GM12864 (cell line): ENCODE measurements at places on chromosomes 3 and 15.

DNA sequence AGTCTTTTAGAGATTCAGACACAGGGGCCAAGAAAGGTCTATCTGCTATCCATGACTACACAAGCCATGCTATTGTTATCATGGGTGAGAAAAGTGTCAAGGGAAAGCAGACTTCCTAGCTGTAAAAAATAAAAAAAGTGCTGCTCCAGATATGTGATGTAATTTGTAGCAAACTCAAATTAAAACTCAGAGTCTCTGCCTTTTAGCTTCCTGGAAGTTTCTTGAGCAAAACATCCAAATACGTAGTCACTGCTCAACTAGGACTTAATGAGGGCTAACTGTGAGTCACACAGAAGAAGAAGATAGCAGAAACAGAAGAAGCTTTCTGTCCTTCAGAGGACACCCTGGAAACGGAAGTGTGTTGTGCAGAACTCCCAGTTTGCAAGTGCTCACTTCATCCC, 393.4 kb upstream of the NR2F2 start:
- DNase-seq = no peak

DNA sequence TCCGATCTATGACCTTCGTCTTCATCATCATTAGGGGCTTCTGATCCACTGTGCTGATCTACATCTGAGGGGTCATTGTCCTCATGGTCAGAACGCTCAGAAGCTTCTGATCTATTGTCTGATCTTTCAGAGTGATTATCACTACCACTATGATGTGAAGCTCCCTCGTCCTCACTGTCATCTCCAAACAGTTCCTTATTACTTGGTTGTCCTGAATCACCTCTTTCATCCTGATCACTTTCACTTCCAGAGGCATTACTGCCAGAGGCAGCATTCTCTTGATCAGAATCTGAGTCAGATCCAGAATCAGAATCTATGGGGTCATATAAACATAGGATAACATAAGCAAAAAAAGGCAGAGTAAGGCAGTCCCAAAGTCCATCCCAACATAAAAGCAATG, 5.4 kb downstream of the LEO1 start:
- DNase-seq = no peak

DNA sequence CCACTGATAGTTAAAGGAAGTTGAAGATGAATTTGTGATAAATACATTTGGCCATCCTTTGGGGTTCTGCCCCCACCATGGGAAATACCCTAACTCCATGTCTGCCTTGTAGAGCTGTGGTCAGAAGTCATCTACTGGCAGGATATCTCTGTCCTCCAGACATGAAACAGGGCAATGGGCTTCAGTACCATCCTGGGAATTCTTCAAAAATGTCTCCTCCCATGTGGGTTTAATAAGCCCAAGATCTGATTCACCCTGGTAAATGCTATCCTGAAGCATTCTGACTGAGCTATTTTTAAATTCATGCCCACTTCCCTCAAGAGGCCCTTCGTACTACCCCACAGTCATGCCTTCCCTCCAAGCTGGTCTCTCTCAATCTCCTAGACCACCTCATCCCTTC, 113.7 kb upstream of the SLC25A36 start:
- no peak for DNase-seq

DNA sequence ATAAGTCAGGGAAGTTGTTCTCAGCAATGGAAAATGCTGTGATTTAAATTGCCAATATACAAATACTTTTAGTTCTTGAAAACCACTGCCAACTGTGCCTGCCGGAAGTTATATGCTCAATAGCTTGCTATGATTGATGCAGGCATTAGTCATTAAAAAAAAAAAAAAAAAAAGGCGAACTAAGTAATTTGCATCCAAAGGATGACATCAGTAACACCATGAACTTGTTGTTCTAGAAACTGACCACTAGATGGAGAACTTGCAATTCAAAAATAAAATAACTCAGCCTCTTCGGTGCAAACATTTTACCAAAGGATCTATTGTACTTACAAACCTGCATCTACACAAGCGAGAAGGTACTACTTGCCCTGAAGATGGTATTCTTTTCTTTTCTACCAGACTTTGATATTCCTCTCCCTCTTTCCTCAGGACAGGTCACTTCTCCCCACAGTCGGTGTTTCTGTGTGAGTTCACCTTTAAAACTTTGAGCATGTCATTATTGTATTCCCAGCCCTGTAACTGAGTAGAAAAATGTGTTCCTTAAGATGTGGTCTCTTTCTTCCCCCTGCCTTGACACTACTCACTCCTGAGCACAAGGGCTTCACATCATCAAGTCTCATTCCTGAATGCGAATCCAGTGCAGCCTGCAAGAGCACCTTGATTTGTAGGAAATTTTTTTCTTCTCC, 115.0 kb upstream of the VEPH1 start:
- peak; percentile 21 for DNase-seq

DNA sequence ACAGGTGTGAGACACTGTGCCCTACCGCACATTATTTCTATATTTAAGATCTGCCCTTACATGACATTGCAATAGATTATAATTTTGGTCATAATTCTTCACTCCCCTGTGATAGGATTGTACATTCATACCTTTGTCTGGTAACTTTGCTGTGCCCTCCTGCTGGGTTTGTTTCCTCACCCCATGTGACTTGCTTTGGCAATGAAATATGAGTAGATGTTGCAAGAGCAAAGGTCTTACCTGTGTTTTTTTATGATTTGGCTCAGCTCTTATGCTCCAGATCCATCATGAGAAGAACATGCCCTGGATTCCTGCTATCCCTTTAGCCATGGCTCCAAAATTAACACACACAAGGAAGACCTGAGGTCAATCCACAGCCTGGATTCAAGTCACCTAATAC, 137.7 kb upstream of the EOMES start:
- no peak for DNase-seq

DNA sequence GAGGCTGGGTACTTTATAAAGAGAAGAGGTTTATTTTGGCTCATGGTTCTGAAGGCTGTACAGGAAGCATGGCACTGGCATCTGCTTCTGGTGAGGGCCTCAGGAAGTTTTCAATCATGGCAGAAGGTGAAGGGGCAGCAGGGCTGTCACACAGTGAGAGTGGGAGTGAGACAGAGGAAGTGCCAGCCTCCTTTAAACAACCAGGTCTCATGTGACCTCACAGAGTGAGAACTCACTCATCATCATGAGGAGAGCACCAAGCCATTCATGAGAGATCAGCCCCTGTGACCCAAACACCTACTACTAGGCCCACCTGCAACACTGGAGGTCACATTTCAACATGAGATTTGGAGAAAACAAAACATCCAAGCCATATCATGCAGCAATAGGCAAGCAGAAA, 9.3 kb upstream of the RFTN1 start:
- DNase-seq = no peak

GRCh38 chr15:81155375-81156218, 21.5 kb downstream of the CFAP161 start:
- DNase-seq = no peak

- DNase-seq = no peak
These were observed 22.0 kb upstream of the CHCHD6 start for GRCh38 chr3:126682009-126682408.

DNA sequence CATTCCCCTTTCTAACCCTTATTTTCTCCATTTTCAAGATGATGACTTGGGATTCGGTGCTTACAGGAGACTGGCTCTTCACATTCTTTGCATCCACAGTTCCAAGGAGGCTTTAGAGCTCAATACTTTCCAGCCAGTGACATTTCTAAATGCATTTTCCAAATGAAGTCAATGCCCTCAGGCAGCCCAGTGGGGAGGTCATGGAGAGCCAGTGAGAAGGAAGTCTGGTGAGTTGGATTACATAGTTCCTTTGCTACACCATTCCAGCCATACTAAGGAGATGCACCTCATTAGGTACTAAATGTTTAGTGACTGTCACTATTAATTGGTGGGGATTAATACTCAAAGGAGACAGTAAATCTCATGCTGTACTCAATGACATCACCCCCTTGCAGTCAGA, 248.1 kb downstream of the LRRN1 start:
- no peak for DNase-seq

DNA sequence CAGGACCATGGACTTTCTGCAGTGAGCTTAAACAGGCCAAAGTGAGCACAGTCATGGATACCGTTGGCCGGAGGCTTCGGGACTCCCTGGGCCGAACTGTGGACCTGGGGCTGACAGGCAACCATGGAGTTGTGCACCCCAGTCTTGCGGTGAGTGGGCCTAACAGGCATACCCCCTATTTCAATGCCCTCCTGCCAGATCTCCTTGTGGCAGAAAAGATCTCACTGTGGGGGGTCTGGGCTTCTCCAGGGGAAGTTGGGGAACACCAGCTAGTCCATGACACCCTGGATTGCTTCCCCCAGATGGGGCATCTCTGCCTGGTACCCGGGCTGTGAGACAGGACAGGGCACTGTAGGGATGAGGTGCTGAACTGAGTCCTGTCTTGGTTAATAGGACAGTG, 29.5 kb downstream of the ACAD9 start:
- no peak for DNase-seq

DNA sequence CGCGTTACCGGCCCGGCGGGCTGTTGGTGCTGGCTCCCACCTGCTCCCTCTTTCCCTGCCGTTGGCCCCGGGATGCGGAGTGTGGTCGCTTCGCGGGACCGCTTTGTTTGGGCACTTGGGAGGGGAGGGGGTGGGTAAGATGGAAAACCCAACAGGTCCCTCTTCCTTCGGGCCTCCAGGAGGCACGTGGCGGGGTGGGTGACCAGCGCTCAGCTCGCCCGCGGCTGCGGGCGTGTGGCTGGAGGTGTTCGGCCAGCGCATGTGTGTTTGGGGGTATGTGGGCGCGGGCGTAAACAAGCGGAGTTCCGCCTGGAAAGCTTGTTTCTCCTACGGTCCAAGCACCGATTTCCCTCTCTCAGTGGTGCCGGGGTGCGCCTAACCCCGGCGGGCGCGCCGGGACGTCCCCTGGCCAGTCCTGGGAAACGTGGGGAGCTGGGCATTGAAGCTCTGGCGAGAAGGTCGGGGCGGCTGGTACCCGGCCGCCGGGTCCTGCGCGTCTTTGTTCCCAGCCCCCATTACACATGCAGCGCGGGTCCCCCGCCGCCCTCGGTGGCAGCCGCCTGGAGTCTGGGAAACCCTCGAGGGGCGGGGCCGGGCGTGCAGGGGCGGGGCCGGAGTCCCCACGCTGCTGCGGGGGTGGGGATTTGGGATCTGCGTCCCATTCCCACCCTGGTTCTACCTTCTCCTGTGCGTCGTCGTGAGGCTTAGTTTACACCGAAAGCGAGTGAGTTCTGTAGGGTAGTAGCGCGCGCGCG, 1.4 kb downstream of the ACVR2B start:
- no peak for DNase-seq

- no peak for DNase-seq
These were observed 114.4 kb downstream of the ATG7 start for GRCh38 chr3:11386465-11387113.

GRCh38 chr15:25786040-25786439, 77.1 kb downstream of the ATP10A start:
- no peak for DNase-seq

DNA sequence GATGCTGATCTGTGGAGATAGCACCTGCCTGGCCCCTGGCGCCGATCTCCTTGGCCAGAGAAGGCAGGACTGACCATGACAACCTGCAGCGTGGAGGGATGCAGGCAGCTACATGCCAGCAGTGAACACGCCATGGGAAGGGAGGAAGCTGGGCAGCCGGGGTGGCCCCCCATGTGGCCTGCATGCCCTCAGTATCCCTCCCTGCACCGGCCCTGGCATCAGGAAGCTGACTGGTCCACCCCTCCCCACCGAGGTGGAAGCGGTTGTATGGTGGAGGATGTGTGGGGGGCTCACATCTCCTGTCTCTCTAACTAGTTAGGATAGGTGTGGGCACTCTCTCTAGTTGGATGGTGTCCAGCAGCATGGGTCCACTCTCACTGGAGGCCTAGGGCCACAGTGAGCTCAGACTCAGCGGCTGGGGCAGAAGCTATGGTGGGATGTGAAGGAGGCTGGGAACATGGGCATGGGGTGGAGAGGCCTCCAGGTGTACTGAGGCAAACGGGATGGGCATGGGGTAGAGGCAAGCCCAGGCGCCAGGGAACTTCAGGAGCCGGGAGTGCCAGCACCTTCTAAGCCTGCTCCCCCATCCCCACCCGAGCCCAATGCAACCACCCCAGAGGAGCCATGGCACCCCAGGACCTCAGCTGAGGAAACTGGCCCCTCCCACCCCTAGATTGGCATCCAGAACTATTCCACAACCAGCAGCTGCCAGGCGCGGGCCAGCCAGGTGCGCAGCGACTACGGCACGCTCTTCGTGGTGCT, 1.8 kb upstream of the ABTB1 start:
- DNase-seq = no peak

DNA sequence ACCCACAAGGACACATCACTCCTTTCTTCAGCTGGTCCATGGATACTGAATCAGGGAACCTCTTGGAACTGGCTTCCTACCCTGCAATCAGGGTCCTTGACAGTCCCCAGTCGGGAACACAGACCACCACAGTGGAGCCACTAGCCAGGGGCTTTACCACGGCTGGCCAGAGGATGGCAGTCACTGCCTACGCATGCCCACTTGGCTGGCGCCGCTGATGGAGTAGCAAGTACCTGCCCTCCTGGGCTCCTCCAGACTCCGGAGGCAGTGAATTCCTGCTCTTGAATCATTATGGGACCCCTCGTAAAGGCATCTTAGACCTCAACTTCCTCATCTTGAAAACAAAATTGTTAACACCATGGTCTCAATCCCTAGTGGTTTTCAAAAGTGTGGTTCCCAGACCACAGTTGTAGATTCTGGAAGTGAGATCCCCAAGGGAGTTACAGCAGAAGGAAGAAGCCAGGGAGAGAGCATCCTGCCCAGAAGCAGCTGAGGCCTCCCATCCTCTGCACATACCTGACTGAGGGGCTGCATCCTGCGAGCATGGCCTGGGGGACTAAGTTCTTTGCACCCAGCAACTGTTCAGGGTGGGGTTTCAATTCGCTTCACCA, 9.1 kb upstream of the SKIC8 start:
- DNase-seq = no peak

- DNase-seq = no peak
These were observed 16.6 kb upstream of the TTBK2 start for GRCh38 chr15:42937143-42937542.

- DNase-seq = no peak
These were observed at the start of gene ST3GAL6 for GRCh38 chr3:98763076-98763475. Gene ST3GAL6, plus strand, starts transcription at chr3:98763340. Its CDS starts 5,101 bp downstream, at chr3:98768441.

DNA sequence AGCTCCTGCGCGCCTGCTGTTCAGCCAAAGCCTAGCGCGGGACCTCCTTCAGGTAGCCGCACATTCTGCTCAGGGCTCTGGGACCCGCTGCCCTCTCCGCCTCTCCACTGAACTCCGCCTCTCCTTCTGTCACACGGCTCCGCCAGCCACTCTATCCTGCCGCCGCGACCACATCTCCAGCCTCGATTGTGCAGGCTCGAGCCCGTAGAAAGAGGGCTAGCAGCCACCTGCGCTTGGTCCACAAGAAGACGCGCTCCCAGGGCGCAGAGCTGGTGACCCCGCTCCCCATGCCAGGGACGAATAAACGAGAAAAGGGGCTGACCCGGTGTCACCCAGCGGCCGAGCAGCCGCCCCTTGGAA, 1.1 kb upstream of the VIPR1 start:
- no peak for DNase-seq

GRCh38 chr3:44584646-44585501, at the start of gene ZNF660:
Gene ZNF660, plus strand, starts transcription at chr3:44584964. Its CDS starts 9,230 bp downstream, at chr3:44594194.
- DNase-seq = no peak

- no peak for DNase-seq
These were observed 11.8 kb upstream of the CSTA start for GRCh38 chr3:122313281-122313680.

- no peak for DNase-seq
These were observed 1.2 kb upstream of the FAM81A start for GRCh38 chr15:59436774-59437141.
